CD8-positive, alpha-beta memory T cell (primary cell): ENCODE measurements at places on chromosomes 5 and 9. TPM values are rescaled to one million over a fixed set of nuclear protein-coding genes. Genes with fewer than 3 reads are reported as not detected.

DNA sequence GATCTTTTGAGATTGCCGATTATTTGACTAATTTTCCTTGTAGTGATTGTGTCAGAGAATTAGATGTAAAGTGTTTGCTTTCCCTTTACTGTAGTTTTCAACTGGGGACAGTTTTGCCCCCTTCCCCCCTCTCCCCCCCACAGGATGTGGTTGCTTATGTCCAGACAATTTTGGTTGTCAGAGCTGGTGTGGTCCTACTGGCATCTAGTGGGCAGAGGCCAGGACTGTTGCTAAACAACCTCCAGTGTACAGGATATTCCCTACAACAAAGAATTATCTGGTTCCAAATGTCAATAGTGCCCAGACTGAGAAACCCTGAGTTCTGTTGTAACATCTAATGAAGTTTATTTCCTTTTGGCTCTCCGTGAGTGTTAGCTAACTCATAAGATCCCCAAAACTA lies 20.0 kb downstream of the TMEFF1 start:
- no peak for DNase-seq

GRCh38 chr5:40474250-40474649 lies 205.5 kb upstream of the PTGER4 start:
- DNase-seq = no peak

GRCh38 chr9:112852741-112853504 lies 37.8 kb downstream of the SLC46A2 start:
- no peak for DNase-seq

GRCh38 chr5:30959238-30959637 lies 234.2 kb upstream of the CDH6 start:
- no peak for DNase-seq

GRCh38 chr5:8908055-8908683 lies 637.7 kb downstream of the SEMA5A start:
- no peak for DNase-seq

DNA sequence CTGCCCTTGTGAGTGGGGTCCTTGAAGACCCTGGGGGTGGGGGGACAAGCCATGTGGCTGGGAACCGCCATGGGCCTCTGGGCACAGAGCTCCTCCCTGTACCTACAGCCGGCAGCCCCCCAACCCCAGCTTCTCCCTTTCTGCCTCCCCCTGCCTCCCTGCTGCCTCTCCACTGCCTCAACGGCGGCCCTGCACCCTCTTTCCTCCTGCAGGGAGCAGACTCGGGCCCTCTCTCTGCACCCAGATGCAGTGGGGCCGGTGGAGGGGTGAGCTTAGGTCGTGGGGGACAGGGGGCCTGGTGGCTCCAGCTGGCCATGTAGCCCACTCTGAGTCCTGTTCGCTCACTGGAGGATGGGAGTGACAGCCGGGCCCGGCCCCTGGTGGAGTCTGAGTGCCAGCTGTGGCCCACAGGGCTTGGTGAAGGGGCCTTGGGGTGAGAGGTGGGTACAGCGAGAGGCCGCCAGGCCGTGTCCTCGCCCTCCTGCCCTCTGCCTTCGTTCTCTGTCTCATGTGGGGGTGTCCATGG lies 139.3 kb upstream of the COL5A1 start:
- DNase-seq = no peak

DNA sequence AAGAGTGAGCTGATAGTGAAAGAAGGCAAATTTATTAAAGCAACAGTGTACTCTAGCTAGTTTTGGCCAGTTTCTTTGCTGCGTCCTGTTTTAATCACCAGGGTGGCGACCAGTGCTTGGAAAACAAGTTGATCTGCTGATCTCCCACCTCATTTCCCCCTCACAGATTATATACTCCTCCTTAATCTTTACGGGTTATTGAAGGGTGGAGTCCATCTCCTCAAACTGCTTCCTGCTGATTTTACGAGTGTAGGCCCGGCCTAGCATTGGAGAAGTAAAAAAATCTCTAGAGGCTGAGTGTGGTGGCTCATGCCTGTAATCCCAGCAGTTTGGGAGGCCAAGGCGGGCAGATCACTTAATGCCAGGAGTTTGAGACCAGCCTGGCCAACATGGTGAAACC lies 14.0 kb upstream of the CFAP95 start:
- DNase-seq = no peak

- DNase-seq = no peak
Observed at GRCh38 chr5:62486672-62487071, 74.1 kb downstream of the IPO11 start.

GRCh38 chr5:5558638-5559527 lies 136.4 kb downstream of the ICE1 start:
- DNase-seq = no peak

GRCh38 chr5:136133222-136133921 lies 727 bp downstream of the SMAD5 start:
- peak; percentile 7 for DNase-seq

SNAPC3 gene
- total RNA-seq = 26.8 TPM

DNA sequence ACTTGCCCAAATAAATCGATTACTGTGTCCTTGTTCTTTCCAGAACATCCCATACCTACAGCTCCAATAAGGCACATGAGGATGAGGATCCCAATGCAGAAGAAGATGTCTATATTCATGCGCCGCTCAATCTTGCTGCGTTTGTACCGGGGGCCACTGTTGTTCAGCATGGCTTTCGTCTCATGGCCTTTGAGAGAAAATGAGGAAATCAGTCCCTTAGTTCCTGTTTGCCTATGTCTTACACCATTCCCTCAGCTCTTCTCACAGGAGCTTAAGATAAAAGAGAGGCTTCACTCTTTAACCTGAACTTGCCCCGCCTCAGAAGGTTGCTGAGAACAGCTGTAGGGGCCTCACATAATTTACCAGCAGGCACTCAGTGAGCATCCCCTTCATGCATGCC lies 211.6 kb downstream of the ATP10B start:
- no peak for DNase-seq

DNA sequence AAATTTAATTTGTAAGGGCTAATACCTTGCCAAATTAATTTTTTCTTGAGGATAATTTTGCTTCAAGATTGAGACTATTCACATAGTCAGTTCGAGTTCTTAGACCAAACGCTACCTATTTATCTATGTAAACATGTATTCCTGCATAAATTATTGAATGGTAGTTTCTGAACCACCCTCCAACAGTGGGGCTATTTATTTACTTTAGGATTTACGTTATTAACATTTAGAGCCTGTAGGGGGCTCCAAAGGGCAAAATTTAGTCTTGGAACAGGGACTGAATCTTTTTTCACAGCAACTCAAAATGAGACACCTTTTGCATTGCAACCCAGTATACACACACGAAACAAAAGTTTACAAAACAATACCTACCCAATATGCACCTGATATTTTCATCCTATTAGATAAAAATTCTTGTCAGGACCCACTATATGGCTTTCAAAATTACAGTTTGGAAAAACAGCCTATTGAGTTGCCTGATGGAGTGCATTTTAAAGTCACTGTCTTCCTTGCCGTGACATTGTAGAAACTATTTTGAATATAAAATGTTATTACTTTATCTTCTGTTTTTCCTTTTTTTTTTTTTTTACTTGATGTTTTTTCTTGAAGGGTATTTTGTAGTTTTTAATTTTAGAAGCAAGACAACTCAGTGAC lies 47.1 kb upstream of the POU4F3 start:
- no peak for DNase-seq

- no peak for DNase-seq
Observed at GRCh38 chr9:82208741-82209450, 220.3 kb downstream of the SPATA31D1 start.

GRCh38 chr5:157265714-157266285 lies at the start of gene CYFIP2:
TSS of gene CYFIP2 (plus strand) at chr5:157266123. CDS start at chr5:157285362, 19,239 bp downstream.
- DNase-seq = peak; percentile 92

DNA sequence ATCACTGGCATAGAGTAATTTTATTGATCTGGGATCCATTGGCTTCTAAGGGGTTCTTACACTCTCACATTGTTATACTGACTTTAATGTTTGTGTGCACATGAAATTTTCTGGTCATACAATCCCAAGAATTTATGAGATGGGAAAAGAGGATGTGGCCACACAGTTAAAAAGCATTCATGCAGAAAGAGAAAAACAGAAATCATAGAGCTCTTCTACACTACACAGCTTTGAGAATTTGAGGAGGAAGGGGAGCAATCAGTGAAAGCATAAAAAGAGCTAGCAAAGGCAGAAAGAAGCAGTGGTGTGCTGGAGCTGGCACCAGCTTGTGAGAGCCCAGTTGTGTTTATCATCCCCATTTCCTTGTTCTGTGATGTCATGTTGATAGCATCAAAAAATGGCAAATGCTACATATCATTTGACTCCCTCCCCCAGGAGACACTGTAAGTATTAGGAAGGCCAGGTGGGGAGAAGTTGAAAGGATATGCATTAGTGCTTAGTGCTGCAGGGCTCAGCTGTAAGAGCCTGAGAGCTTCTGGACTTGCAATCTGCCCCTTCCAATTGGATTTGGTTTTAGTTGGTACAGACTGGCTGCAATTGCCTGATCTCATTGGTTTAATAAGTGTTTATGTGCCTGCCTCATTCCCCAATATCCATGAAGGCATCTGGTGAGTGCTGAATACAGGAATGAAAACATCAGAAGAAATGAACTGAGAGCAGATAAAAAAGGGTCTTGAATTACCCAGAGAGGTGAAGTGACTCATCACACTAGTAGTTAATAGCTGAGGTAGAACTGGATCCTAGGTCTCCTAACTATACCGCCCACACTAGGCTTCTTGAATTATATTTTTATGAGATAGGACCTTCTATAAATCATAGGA lies 30.9 kb downstream of the RHOBTB3 start:
- no peak for DNase-seq
